IPS DF 6.9 (cell line): ENCODE measurements at places on chromosomes 4 and X.
A peak's percentile ranks its signal among the peaks of the same experiment; 100 is the strongest.

GRCh38 chrX:40402831-40403533, 177.8 kb upstream of the ATP6AP2 start:
- DNase-seq: no peak
- H3K27me3 ChIP-seq: no peaks in the 10 kb centered on the region
- H3K27ac ChIP-seq: no peak overlapping the region
- no peaks in the 10 kb centered on the region for H3K36me3 ChIP-seq

DNA sequence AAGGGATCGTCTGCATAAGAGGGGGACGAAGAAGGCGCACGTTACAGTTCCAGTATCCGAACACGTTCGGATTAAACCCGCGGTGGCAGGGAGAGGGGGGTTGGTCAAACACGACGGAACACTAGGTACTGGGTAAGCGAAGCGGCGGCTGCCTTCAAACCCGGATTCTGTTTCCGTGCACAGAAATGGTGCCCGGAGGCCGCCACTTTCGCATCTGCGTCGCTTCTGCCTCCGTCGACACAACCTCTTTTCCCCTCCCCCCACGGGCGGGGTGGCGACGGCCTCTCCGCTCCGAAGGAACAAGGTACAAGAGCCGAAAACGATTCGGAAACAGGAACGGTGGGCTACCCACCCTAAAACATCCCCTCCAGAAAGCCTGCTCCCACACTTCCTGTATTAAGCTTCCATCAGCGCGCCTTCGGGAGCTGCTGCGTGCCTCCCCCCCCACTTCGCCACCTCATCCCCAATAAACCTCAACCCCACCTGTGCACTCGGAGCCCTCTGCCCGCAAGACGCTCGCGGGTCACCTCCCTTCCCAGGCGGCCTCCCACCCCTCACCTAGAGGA, 667 bp downstream of the G3BP2 start:
- H3K4me1 ChIP-seq: no peaks in the 10 kb centered on the region; the same call in 1 of the 2 replicates
- no peaks in the 10 kb centered on the region for H3K36me3 ChIP-seq
- H3K27ac ChIP-seq: no peak overlapping the region
- peak overlapping the region; percentile 86 for H3K4me3 ChIP-seq
- no peak for DNase-seq
- H3K27me3 ChIP-seq: no peaks in the 10 kb centered on the region

DNA sequence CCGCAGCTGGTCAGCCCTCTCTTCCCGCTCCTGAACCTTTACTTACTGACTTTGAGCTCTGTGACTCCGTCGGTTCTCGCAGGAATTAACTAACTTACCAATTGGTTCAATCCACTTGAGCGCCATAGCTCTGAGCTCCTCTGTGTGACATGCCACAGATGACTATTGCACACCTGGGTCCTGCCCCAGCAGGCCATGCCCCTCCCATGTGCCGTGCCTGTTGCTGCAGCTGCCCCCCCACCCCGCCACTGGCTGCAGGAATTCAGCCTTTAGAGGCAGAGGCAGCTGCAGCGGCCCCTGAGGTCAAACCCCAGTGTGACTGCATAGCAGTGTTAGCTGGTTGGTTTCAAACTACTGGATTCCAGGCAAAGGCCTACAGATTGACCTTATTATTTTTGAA, 70.6 kb downstream of the MTMR1 start:
- no peak overlapping the region for H3K27ac ChIP-seq
- no peak overlapping the region for H3K4me3 ChIP-seq
- no peak for DNase-seq
- no peaks in the 10 kb centered on the region for H3K36me3 ChIP-seq

DNA sequence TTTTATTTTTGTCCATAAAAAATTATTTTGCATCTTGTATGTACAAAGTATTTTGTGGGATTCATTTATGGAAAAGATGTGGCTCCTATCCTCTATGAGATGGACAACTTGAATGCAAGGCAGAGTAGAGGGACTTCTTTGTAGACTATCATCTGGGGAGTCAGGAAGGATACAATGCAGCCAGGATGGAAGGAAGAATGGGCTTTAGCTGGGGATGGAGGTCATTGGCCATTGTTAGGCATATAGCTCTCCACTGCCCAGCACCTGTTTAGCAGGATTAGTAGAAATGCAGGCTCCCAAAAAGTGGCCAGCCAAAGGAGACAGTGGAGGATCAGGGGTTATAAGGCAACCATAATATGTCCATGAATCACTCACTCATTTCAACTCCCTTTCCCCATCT, 5.1 kb upstream of the TLL1 start:
- peaks cover 9% of the 10 kb centered on the region; the same call in 1 of the 2 replicates for H3K27me3 ChIP-seq
- peaks cover 2% of the 10 kb centered on the region; the same call in 1 of the 2 replicates for H3K4me1 ChIP-seq
- H3K36me3 ChIP-seq: no peaks in the 10 kb centered on the region
- H3K27ac ChIP-seq: no peak overlapping the region
- DNase-seq: no peak

DNA sequence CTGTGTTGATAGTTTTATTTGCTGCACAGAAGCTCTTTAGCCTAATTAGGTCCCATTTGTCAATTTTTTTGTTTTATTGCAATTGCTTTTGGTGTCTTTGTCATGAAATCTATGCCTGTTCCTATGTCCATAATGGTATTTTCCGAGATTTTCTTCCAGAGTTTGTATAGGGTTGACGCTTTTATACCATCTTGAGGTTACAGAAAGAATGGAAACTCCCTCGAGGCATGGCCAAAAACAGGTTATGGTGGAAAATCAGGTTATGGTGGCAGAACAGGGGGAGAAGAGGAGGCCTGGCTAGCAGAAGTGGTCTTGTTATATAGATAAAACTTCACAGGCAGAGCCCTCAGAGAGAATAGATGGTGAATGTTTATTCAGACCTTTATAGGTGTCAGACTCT, 21.6 kb downstream of the OPHN1 start:
- H3K4me1 ChIP-seq: no peaks in the 10 kb centered on the region
- H3K27me3 ChIP-seq: no peaks in the 10 kb centered on the region
- no peak overlapping the region for H3K4me3 ChIP-seq
- DNase-seq: no peak
- no peak overlapping the region for H3K27ac ChIP-seq
- H3K36me3 ChIP-seq: no peaks in the 10 kb centered on the region

DNA sequence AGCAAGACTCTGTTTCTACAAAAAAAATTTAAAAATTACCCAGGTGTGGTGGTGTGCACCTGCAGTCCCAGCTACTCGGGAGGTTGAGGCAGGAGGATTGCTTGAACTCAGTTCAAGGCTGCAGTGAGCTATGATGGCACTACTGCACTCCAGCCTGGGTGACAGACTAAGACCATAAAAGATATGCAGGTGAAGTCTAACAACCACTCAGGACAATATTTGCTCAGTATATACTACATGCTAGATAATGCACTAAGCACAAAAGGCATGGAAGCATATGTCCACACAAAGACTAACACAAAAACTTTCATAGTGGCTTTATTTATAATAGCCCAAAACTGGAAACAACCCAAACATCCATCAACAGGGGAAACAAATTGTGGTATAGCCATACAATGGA, 57.7 kb upstream of the TXK start:
- H3K4me3 ChIP-seq: no peak overlapping the region
- H3K27ac ChIP-seq: no peak overlapping the region
- H3K4me1 ChIP-seq: no peaks in the 10 kb centered on the region

GRCh38 chr4:146155152-146155724, 20.3 kb upstream of the LSM6 start:
- H3K27me3 ChIP-seq: no peaks in the 10 kb centered on the region
- H3K4me3 ChIP-seq: no peak overlapping the region
- no peak for DNase-seq
- H3K36me3 ChIP-seq: no peaks in the 10 kb centered on the region
